ENCODE measurements at places on chromosomes 4 and X.

DNA sequence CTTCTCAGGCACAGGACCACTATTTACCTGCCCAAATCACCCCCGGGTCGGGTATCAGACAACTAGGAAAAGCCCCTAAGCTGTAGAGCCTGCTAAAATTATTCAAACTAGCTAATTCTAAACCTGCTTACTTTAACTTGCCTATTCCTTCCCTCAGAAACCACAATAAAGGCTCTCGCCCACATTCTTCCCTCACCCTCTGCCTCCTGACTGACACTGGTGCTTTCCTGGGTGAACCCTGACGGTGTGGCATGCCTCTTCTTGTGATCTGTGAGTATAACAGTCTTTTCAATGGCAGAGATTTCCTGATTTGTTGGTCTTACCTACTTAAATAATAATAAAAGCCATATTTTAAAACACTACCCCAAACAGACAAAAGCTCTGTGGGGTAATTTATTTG is 242.1 kb upstream of the ZCCHC13 start:
- no peak for DNase-seq

GRCh38 chr4:108130955-108131354 is 37.8 kb downstream of the LEF1 start:
- DNase-seq, result no peak

DNA sequence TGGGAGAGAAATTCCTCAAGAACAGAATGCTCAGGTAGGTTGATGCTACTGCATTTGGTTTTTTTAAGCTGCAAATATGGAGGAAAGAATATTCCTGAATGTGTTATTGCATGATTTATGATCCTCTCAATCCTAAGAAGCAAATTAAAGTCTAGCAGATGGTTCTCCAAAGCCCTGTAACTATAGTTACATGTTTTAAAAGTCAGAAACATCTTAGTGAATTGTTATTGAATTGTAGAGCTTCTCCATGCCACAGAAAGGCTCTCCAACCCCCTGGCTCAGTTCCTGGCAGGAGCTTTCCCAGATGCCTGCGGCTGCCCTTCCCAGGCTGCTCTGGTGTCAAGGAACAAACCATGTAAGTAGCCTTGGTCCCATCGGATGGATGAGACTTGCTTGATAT is 227.8 kb upstream of the GATB start:
- DNase-seq, result no peak

GRCh38 chr4:56051029-56051709 is 102.4 kb downstream of the CEP135 start:
- no peak for DNase-seq

GRCh38 chrX:38804432-38804681 is 3.1 kb downstream of the MID1IP1 start:
- DNase-seq, result no peak

GRCh38 chrX:34638116-34638515 is 19.0 kb downstream of the TMEM47 start:
- DNase-seq, result no peak

DNA sequence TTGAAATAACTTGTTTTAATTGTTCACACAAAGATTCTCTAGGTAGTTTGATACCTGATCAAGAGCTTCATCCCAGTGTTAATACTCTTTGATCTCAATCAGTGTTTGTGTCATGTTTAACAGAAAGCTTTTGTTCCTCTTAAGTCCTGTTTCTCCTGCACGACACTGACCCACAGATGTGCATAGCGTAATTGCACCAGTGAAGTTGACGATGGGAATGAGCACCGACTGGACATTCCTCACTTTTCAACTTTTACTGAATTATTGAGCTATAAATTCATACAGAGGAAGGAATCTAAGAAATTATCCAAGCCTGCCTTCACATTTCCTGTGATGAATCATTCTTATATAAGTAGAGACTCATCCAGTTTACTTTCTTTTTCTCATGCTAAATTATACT is 878.7 kb upstream of the TENM3 start:
- DNase-seq, result no peak

GRCh38 chr4:151718984-151719955 is 41.5 kb downstream of the GATB start:
- DNase-seq, result no peak

DNA sequence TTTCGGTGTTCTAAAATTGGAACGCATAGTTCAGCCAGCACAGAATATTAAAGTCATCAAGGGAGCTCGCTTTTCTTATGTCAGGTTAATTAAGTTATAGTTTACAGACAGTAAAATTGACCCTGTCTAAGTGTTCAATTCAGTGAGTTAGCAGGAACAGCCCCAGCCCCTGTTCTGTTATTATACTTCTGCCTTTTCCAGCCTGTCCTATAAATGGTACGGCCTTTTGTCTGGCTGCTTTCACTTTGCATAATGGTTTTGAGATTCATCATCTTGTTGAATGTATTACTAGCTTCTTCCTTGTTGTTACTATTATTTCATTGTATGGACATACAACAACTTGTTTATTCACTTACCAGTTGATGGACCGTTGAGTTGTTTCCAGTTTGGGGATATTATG is 9.5 kb downstream of the CXCL13 start:
- no peak for DNase-seq

DNA sequence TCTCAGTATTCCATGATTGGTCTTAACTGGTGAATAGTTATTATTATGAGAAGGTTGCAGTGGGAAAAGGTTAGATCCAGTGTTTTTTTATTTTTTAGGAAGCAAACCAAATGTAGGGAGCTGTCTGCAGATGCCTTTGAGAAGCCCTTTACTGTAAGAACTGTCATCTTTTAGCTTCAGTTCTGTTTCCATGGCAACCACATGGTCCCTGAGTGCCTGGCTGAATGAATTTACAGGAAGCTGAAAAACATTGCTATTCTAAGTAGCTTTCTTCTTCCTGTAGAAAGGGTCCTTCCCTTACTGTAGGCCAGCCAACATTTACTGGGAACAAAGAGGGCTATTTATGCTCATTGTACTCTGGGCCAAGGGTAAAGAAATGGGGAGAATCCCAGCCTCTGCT is 103.3 kb downstream of the DCLK2 start:
- no peak for DNase-seq

GRCh38 chr4:108094131-108094530 is 74.6 kb downstream of the LEF1 start:
- DNase-seq, result no peak

GRCh38 chrX:1398431-1399340 is 6.8 kb upstream of the SLC25A6 start:
- DNase-seq, result no peak

GRCh38 chrX:152819732-152820131 is 10.8 kb downstream of the CETN2 start:
- DNase-seq, result no peak

DNA sequence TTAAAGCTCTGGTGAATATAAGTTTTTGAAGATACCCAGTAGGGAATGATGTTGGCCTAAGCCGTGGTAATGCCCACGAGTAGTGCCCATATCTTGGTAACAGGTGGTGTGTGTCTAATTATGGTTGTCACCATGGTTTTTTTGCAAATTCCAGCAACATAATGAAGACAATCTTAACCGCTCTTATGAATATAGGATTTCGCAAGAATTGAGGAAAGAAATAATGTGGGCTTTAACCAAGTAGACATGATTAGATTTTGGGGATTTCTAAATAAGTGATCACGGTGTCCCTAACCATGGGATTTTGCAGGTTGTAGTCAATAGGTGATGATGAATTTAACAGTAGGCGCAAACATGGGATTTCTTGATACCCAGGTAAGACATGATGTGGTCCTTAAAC is 2.5 kb downstream of the ATXN3L start:
- DNase-seq, result no peak

- DNase-seq, result no peak
Observed at GRCh38 chr4:141132072-141132708, 1.1 kb downstream of the RNF150 start.

- no peak for DNase-seq
Observed at GRCh38 chr4:121266982-121267381, 102.9 kb upstream of the TNIP3 start.

- no peak for DNase-seq
Observed at GRCh38 chr4:123393721-123394120, 2.9 kb upstream of the SPRY1 start.

GRCh38 chr4:108700081-108700757 is 49.8 kb downstream of the OSTC start:
- DNase-seq, result no peak

DNA sequence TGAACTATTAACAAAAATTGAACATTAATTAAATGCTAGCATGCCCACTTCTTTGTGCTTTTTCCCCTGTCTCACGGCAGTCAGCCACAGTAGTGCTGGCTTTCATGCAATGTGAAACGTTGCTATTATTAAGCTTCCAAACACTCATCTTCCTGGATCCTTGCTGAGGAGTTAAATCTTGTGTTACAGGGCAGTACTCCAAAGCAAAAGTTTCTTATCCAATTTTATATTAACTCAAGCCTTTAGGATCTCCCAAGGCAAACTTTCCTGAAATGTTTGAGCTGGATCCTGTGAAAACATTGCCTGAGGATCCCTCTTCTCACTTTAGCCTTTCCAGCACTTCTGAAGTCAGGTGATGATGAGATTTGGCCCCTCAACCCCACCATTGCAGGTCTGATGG is 1454.8 kb downstream of the FSTL5 start:
- no peak for DNase-seq

GRCh38 chr4:54548831-54549460 is 108.8 kb upstream of the KIT start:
- DNase-seq, result no peak

DNA sequence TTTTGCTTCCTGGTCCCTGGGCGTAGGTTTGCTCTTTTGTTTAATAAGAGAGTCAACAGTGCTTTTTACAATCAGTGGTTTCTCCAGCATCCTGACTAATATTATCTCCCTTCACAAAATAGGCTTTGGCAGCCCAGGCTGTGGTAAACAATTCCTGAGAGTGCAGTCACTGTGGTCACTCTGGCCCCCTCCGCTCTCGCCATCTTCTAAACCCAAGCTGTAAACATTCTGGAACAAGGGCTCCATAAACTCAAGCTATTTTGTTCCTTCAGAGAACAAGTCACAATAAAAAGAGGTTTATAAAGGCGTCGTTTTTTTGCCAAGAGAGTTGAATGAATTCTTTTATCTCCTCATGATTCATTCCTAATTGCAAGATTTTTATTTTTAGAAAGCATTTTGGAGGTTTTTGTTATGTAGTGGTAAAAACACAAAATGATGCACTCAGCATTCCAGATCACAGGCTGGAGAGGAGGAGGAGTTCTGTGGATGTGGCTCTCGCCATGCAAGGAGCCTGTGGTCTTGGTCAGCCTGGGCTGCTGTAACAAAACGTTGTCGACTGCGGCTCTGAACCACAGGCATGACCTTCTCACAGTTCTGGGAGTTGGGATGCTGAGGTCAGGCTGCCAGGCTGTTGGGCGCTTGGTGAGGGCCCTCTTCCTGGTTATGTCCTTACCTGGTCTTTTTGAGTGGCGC is 486.4 kb upstream of the FAT1 start:
- no peak for DNase-seq

GRCh38 chr4:155339999-155340398 is 36.8 kb downstream of the MAP9 start:
- no peak for DNase-seq

DNA sequence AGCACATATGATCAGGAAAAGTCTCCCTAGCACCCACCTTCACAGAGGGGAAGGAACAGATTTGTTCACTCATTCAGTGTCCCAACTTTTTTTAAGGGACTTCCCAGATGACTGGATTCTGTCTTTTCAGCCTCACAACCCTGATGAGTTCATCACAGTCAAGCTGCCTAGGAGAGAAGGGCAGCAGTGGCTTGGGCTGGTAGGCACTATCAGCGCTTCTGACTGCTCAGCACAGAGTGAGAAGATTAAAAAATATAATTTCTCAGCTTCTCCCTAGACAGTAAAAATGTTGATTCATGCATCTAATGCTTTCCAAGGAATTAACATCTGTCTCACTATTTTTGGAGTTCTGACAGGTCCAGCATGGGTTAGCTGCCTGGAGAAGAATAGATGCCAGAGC is 328.2 kb downstream of the DTHD1 start:
- no peak for DNase-seq

- DNase-seq, result peak; percentile 4
Observed at GRCh38 chr4:156558373-156559025, 413.1 kb downstream of the PDGFC start.

DNA sequence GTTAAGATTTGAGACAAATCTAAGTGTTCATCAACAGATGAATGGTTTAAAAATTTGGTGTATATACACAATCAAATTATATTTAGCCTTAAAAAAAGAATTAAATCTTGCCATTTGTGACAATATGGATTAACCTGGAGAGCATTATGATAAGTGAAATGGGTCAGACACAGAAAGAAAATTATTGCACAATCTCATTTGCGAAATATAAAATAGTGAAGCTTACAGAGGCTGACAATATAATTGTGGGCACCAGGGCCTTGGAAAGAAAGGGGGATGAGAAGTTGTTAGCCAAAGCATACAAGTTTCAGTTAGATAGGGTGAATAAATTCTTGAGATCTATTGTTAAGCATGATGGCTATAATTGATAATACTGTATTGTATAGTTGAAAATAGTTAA is 883.0 kb downstream of the TECRL start:
- DNase-seq, result no peak

DNA sequence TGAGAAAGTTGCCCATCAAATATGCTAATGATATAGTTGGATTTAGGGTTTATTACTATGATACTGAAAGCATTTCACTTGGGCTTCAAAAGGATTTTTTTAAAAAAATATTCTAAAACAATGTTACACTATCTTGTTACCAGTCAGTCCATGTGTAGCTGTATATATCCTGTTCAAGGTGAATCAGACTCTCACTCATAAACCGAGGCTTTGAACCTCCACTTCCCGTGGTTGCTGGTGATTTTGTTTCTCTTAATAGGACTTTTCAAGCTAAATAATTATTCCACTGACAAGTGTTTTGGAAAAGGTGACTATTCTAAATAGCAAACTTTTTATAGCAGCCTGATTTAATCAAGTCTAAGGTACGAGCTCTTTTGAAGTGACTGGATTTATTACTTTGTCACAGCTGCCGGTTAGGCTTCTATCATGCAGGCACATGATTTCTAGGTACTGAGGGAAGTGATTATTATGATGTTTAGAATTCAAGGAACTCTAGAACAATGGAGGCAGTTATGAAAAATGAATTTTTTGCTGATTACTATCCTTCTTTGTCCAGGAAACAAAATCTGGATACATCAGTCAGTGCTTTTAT is 287.7 kb downstream of the KCTD8 start:
- DNase-seq, result no peak

GRCh38 chrX:137212078-137212632 is 178.4 kb upstream of the GPR101 start:
- no peak for DNase-seq

All from thoracic aorta (tissue), 2 donors.